HCT116 (cell line): ENCODE measurements at places on chromosomes 13 and 19. TPM values are rescaled to one million over a fixed set of nuclear protein-coding genes. Genes with fewer than 3 reads are reported as not detected.

DNA sequence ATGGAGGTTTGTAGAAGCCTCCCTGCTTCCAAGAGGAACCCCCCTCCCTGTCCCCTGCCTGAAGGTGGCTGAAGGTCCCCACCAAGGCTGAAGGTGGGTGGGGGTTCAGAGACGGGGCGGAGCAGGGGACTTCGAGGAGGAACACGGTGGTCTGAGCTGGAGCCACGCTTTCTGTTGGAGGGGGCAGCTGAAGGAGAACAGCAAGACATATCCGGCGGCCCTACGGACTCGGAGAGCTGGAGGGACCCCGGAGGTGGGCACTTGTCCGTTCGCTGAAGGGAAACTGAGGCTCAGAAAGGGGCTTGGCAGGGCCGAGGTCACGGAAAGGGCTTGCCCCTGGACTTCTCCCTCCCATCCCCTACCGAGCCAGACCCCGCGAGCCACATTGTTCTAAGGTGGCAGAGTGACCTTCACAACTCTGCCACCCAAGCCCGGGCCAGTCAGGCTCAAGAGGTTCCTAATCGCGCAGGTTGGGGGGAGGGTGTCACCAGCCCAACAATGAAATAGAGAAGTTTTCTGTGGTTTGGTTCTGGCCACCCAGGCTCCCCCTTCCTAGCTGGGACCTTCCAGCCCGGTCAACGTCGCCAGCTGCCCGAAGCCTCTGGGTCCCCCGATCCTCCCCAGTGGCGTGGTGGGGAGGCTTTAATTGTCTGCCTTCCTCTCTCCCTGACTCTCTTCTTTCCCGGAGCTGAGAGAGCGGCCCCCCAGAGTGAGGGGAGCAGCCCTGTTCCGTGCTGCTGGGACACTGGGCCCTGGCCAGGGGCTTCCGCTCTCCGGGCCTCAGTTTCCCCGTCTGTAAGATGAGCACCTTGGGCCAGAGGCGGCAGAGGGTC is 15.5 kb upstream of the KCNN1 start:
- no peak for DNase-seq
- H3K27me3 ChIP-seq: no peaks in the 10 kb centered on the region
- peaks cover 35% of the 10 kb centered on the region for H3K4me1 ChIP-seq
- peak overlapping the region; percentile 23; the same call in 1 of the 2 replicates for H3K27ac ChIP-seq

DNA sequence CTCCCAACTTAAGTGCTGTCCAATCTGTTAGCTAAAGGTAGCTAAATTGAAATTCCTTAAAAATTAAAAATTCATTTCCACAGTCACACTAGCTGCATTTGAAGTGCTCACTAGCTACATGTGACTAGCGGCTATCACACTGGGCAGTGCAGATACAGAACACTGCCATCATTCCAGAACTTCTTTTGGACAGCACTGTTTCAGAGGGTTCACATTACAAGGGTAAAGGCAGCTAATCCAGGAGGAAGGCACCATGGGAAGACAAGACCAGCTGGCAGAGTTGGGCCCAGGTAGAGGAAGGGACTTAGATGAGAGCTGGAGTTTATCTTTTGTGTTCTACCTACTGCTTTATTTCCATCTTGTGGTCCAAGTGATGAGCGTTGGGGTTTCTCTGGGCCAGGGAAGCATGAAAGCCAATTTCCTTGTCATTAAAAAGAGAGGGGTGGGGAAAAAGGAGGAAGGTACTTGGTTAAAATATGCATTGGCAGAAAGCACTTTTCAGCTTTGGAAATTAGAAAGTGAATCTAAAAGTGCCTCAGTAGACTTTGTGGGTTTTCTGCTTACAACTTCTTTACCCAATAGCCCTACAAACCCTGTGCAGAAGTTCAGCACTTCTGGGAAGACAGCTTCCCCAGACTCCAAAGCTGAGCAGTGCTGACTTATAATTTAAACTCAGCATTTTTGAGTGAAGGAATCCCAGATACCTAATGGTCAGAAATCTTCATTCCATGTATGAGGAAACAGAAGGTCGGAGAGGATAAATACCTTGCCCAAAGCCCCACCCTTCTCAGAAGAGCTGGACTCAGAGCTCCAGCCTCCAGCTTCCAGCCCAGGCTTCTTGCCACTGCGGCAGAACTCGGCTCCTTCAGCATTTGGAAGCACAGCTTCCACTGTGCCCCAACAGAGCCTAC is 49.5 kb downstream of the ATP7B start:
- H3K27me3 ChIP-seq: no peaks in the 10 kb centered on the region
- no peak overlapping the region for H3K27ac ChIP-seq
- DNase-seq: no peak
- no peaks in the 10 kb centered on the region for H3K4me1 ChIP-seq
- no peak overlapping the region for H3K4me3 ChIP-seq

- no peak overlapping the region for H3K27ac ChIP-seq
- no peaks in the 10 kb centered on the region for H3K27me3 ChIP-seq
These were observed 279.7 kb downstream of the COG6 start for GRCh38 chr13:39935155-39935554.

GRCh38 chr13:112567161-112567862 is 20.6 kb downstream of the TUBGCP3 start:
- no peaks in the 10 kb centered on the region for H3K27me3 ChIP-seq
- peaks cover 8% of the 10 kb centered on the region for H3K36me3 ChIP-seq
- no peak for DNase-seq
- no peak overlapping the region for H3K27ac ChIP-seq

DNA sequence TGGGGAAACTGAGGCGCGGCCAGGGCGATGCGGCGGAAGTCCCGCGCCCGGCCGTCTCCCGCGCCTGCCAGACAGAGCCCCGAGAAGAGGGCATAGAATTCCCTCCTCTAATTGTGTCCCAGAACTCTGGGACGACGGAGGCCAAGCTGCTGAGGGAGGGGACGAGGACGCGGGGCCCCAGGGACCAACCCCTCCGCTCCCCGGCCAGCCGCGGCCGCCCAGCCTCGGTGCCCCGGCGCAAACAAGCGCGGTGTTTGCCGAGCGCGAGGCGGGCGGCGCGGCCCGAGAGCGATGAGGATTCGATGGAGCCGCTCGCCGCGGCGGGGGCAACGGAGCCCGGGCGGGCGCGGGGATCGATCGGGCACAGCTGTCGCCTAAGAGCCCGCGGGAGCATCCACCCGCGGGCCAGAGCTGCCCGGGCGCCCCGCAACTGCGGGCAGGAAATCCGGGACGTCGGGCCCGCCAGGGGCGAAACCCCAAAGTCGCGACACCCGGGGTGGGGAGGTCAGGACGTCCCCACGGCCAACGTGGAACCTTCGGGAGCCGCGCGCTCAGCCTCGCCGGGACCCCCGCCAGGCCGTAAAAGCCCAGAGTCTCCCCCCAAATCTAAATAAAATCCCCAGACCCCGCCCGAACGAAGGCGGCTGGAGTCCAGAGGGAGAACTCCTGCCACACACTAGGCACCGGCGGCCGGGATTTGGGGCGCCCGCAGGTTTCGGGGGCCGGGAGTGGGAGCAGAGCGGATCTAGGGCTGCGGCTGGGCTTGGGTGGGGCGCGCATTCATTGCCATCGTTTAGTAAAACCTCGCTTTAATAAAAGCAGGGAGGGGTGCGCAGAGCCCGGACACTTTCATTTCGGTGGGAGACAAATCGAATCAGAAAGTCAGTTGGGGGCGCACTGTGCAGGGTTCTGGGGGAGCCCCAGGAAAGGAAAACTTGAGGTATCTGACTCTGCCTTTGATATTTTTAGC is 3.6 kb upstream of the ONECUT3 start:
- no peaks in the 10 kb centered on the region for H3K36me3 ChIP-seq
- peak overlapping the region; percentile 100 for H3K27ac ChIP-seq
- H3K4me1 ChIP-seq: peaks cover 79% of the 10 kb centered on the region
- no peaks in the 10 kb centered on the region for H3K27me3 ChIP-seq

DNA sequence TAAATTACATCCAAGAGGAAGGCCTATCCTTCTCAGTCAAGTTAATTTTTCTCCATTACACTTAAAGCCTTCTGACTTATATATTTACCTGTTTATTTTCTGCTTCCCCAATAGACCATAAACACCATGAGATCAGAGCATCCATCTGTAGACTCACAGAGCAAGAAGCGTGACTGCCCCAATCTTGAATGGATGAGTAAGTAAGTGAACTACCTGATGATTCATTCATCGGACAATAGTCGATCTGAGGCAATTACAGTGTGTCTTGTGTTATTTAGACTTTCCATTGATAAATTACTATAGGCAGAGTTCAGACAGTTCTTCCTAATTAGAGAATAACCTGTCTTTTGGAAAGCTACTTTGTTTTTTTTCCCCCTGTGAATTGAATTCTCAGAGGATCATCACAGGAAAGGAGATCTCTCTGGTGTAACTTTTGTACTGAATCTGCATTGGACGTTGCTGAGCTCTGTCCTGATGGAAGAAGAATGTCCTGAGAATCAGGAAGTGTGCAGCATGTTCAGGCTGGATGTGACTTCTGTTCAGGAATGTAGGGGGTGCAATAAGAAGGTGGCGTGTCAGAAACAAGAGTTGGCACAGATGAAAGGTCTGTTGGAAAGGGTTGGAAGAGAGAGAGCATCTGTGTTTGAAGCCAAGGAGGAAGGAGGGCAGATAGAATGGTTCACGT is 367.0 kb downstream of the NALCN start:
- H3K27ac ChIP-seq: no peak overlapping the region
- H3K36me3 ChIP-seq: no peaks in the 10 kb centered on the region
- H3K4me3 ChIP-seq: no peak overlapping the region
- no peaks in the 10 kb centered on the region for H3K4me1 ChIP-seq
- no peak for DNase-seq

DNA sequence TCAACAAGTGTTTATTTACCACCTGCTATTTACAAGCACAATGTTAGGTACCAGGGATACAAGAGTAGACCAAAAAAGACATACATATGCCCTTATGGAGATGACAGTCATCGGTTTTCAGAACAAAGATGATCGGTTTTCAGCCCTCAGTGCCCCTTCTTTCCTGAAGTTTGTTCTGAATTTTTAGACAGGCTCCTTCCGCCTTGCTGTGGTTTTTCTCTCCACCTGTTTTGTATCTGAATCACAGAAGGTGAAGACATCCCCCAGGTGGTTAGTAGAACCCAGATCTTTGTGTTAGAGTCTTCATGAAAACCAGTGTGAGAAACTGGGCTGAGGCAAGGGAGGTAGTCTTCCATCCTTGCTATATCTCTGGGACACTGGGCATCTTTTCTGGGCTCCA is 23.5 kb downstream of the ACTL9 start:
- DNase-seq: no peak
- H3K27me3 ChIP-seq: 0 out of 2 replicates have a peak, but pooled peaks cover 4% of the 10 kb centered on the region
- H3K4me3 ChIP-seq: no peak overlapping the region
- no peak overlapping the region for H3K27ac ChIP-seq

GRCh38 chr13:70253834-70254233 is 145.6 kb upstream of the KLHL1 start:
- H3K4me3 ChIP-seq: no peak overlapping the region
- no peak overlapping the region for H3K27ac ChIP-seq
- no peak for DNase-seq
- H3K27me3 ChIP-seq: no peaks in the 10 kb centered on the region
- no peaks in the 10 kb centered on the region for H3K36me3 ChIP-seq

DNA sequence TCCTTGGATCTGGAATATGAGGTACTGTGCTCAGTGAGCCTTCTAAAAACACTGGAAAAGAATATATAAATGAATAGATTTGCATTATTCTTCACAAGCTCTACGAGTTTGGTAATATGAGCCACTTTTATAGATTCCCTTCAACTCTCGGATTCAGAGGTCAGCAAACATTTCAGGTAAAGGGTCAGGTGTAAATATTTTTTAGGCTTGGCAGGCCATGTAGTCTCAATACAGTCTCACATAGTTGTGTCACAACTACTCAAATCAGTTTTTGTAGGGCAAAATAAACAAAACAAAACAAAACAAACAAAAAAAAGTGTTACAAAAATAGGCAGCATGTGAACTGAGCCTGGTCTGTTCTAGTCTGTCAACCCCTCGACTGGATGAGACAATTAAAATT is 57.4 kb downstream of the PSPC1 start:
- H3K36me3 ChIP-seq: peaks cover 10% of the 10 kb centered on the region
- H3K27me3 ChIP-seq: no peaks in the 10 kb centered on the region
- H3K4me3 ChIP-seq: no peak overlapping the region

DNA sequence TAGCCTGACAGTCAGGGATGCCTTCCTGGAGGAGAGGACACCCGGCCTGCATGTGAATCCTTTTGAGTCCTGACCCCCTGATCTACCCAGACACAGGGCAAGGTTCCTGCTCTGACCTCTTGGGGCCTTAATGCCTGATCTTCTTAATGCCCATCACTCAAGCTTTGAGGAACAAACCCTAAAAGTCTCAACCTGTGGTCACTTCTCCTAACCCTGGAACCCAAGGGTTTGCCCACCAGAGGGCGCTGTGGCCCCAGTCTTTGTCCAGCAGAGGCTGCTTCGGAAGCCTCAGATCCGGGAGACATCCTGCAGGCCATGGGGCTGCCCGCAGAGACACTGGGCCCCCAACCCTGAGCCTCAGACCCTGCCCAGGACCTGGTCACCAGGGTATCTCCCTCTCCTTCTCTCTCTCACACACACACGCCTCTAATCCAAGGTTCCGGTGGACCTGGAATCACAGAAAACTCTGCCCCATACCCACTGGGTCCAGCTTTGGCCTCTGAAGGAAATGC is 9.8 kb upstream of the DPF1 start:
- H3K27me3 ChIP-seq: no peaks in the 10 kb centered on the region
- peak; percentile 62 for DNase-seq
- H3K36me3 ChIP-seq: no peaks in the 10 kb centered on the region
- peaks cover 3% of the 10 kb centered on the region; the same call in 1 of the 2 replicates for H3K4me1 ChIP-seq
- no peak overlapping the region for H3K27ac ChIP-seq

GRCh38 chr13:36453516-36453915 is 21.2 kb downstream of the CCNA1 start:
- H3K4me3 ChIP-seq: no peak overlapping the region
- no peak for DNase-seq
- no peaks in the 10 kb centered on the region for H3K36me3 ChIP-seq
- no peak overlapping the region for H3K27ac ChIP-seq

Gene CNFN
- total RNA-seq: 13.9 TPM

Gene LRRC63
- total RNA-seq: not detected

Gene SERTM1
- not detected for total RNA-seq

Gene GNG8
- not detected for total RNA-seq

Gene KLF5
- total RNA-seq: 59.2 TPM

Gene FUT2
- total RNA-seq: 12.5 TPM

Gene WDR62
- 17.0 TPM for total RNA-seq

Gene OR10H2
- total RNA-seq: not detected
